ENCODE measurements at places on chromosomes 11 and 22.
A peak's percentile ranks its signal among the peaks of the same experiment; 100 is the strongest.

DNA sequence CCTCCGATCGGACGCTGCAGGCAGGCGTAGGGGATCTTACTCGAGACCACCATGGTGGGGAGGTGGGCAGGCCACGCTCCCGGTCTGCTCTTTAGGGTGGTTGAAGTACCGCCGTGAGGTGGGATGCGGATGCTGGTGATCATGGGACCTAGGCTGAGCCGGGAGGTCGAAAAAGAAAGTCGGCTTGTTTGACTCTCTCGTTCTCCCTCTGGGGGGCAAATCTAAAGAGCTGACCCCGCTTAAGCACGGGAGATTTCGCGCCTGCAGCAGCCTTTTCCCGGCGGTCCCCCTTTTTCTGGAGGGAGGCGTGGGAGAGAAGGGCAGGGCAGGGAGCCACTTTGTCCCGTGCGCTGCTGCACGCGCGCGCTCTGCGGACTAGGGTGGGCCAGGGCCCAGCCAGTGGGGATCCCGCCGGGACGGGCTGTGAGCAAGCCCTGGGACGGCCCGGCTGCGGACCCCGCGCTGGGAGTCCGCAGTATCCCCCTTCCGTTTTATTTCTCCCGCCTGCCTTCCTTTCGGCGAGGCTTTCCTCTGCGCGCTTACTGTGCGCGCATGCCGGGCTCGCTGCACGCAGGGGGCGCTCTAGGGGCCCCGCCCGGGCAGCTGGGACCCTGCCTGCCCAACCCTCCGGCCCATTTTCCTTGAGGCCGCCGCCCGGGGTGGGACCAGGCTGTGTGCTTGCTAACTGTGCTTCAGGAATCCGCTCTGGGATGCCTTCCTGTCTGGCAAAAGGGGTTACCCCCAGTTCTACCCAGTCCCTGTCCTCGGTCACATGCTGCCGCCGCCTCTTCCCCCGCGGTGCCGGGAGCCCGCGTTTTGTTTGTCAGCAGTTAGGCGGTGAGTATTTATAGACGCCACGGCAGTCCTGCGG is 81.0 kb downstream of the PRR5L start:
- DNase-seq, result peak; percentile 75

- DNase-seq, result no peak
Observed at GRCh38 chr22:49235463-49236300, 592.0 kb downstream of the BRD1 start.

- peak; percentile 66 for DNase-seq
Observed at GRCh38 chr11:3905080-3905953, 49.9 kb downstream of the STIM1 start.

GRCh38 chr11:11605181-11605580 is 16.6 kb downstream of the GALNT18 start:
- DNase-seq, result no peak
